DMS79 (cell line): ENCODE measurements at places on chromosomes 5 and 9.
A peak's percentile ranks its signal among the peaks of the same experiment; 100 is the strongest.

- DNase-seq = no peak
Observed at GRCh38 chr5:61289669-61290306, 42.3 kb upstream of the ZSWIM6 start.

DNA sequence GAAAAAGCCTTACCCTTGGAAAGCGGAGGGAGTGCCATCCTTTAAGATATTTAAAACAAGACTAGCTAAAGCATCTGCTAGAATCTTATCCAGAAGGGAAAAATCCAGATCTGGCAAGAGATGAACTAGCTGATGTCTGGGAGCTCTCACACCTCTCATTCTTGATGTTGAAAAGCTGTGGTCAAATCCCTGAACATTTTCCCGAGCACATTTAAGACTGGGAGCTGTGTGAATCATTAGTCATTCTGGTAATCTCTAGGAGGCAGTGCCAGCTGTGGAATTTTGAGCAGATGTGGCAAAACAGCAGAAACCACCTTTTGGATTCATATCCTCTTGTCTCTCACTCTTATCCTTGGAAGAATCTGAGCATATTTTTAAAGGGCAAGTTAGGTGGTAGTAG, 218.0 kb downstream of the MAN2A1 start:
- DNase-seq = no peak

GRCh38 chr5:154087260-154087659, 48.5 kb downstream of the MFAP3 start:
- no peak for DNase-seq

GRCh38 chr5:40655138-40655537, 24.6 kb upstream of the PTGER4 start:
- no peak for DNase-seq

- peak; percentile 17 for DNase-seq
Observed at GRCh38 chr5:43191740-43192557, at the start of gene NIM1K. Gene NIM1K (plus strand): TSS chr5:43192225. CDS start chr5:43245776, 53,551 bp downstream.

GRCh38 chr9:100074093-100074492, 24.7 kb downstream of the ERP44 start:
- DNase-seq = no peak

DNA sequence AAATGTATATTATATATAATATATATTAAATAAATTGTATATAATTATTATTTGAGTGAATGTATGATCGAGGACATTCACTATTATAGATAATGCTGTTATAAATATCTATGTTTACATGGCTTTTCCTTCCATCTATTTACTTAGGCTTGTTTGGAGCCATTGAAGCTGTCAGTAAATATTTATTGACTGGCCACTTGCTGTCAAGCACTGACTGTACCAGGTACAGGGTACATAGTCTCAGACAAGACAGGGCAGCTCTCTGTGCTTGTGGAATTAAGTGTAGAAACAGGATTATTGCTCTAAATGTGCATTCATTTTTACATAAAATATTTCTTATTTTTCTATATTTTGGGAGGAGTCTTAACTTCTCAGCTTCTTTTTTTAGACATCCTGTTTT, 16.4 kb downstream of the FAXDC2 start:
- no peak for DNase-seq

DNA sequence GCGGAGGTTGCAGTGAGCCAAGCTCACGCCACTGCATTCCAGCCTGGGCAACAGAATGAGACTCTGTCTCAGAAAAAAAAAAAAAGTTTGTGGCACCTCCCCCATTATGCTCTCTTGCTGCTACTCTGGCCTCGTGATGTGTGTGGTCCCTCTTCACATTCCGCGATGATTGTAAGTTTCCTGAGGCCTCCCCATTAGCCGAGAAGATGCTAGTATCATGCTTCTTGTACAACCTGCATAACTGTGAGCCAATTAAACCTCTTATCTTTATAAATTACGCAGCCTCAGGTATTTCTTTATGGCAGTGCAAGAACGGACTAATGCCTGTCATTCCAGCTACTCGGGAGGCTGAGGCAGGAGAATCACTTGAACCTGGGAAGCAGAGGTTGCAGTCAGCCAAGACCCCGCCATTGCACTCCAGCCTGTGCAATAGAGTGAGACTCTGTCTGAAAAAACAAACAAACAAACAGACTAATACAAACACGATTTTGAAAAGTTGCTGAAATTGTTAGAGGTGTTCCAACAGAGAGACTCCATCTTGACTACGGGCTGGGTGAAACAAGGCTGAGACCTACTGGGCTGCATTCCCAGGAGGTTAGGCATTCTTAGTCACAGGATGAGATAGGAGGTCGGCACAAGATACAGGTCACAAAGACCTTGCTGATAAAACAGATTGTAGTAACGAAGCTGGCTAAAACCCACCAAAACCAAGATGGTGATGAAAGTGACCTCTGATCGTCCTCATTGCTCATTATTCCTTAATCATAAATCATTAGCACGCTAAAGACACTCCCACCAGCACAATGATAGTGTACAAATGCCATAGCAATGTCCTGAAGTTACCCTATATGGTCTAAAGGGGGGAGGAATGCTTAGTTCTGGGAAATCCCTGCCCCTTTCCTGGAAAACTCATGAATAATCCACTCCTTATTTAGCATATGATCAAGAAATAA, 8.3 kb upstream of the AFF4 start:
- no peak for DNase-seq

DNA sequence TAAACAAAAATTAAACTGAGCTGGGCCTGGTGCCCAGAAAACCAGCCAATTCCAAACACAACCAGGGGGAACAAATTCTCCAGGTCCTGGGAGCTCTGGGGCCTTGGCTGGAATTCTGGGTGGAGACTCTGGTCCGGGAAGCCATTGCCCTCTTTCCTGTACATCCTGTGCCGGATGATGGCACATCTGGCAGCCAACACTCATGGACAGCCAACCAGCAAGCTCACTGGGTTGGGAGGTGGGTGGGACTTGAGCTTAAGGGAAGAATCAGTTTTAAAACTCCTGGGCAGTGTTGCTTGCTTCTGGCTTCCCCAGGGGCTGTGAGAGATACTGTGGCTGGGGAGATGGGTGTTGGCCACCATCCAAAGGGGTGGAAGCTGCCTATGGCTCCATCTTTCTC, 56.1 kb downstream of the PCDH1 start:
- no peak for DNase-seq

GRCh38 chr5:31362529-31362900, 169.0 kb downstream of the CDH6 start:
- no peak for DNase-seq

DNA sequence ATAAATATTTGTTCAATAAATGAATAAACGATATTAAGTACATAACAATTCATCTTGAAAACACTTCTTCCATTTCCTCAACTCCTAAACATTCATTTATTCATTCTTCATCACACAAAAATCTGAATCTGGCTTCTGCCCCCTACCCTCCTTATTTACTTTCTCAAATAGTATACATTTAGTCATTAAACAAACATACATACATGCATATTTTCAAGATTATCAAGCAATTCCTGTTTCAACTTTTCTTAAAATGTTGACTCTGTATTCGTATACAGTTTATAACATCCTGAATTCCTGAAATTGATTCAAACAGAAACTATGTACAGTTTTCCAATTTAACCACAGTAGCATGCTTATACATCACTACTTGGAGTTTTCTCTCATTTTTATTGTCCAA, 129.0 kb downstream of the MUSK start:
- DNase-seq = no peak

DNA sequence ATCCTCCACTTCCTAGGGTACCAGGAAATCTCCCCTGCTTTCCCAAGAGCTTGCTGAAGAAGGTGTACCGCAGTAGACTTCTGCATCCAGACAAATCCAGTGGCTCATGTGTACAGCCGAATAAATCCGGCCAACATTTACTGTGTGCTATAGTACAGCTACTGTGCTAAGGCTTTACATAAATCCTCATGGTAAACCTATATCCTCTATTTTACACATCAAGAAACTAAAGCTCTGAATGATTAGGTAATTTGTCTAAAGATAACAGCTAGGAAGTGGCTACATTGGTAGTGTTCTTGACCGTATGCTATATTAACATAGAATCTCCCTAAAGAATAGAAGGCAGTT, 511 bp upstream of the WDR41 start:
- DNase-seq = no peak

DNA sequence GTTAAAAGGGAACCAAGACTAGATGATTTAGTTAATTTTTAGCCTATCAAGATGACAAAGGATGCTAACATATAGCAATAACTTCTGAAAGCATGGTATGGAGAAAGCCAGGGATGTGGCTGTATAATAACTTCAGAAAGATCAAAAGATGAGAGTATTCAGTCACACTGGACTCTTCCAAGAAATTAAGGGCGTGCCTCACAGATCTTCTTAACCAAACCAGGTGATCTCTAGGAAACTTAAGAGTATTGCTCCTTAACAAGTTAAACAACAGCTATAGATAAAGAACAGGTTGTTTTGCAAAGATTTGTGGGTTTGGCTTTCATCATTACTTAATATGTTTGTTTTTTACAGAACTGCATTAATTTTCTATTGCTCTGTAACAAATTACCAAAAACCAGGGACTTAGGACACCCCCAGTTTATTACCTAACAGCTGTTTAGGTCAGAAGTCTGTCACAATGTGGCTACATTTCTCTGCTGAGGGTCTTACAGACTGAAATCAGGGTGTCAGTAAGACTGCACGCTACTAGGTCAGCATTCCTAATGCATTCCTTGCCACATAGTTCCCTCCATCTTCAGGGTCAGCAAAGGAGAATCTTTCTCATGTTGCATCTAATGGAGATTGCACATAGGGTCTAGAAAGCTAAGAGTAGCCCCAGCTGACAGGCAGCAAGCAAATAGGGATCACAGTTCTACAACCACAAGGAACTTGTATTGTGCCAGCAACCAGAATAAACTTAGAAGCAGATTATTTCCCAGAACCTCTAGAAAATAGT, 113.8 kb downstream of the WDR70 start:
- DNase-seq = no peak

DNA sequence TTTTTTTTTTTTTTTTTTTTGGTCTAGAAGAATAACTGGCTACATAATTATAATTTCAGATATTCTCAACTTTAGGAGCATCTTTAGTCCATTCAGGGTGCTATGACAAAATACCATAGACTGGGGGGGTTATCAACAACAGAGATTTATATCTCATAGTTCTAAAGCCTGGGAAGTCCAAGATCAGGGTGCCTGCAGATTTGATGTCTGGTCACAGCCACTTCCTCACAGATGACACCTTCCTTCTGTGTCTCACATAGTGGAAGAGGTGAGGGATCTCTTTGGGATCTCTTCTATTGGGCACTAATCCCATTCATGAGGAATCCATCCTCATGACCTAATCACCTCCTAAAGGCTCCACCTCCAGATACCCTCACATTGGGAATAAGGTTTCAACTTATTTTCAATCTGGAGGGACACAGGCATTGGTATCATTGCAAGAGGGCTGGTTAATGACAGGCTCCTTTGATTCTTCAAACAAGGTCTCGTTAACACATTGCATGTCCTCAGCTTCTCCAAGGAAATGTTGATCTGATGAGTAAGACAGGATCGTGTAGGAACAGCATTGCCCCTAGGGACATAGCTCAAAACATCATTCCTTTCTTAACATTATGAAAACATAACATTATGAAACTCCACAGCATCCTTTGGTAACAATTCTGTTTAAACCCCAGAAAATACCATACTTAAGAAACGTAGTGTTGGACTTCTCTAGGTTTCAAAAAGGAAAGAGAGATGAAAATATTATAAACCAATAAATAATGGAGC, 372.4 kb downstream of the SEMA5A start:
- DNase-seq = no peak

GRCh38 chr5:143188083-143188482, 215.4 kb downstream of the NR3C1 start:
- DNase-seq = no peak

DNA sequence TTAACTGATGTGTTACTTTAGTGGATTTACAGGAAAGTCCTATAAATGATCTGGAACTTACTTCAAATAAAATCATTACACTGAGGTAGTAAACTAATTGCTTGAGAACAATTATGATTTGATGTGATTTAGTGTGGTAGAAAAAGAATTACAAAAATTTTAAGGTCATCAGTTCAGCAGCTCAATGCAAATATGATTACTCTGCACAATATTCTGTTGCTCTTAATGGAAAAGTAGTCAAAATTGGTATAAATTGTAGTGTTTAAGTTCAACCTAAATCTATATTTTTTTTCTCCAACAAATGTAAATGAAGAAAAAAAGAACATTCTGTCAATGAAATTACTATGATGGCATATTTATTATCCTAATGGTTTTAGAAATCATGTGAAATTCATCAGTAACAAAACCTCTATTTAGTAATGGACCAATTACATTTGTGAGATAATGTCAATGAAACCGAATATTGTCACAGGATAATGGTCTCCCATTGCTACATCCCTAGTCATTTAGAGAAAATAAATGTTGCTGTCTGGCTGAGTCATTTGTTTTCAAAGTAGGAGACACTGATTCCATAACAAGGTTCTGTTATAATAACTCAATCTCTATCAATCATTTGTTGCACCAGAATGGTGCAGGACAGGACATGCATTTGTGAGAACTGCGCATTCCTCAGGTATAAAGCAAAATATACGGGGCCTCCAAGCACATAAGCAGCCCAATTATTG, 177.1 kb downstream of the NFIB start:
- DNase-seq = peak; percentile 47

GRCh38 chr9:130713286-130713960, 19.8 kb downstream of the EXOSC2 start:
- no peak for DNase-seq

DNA sequence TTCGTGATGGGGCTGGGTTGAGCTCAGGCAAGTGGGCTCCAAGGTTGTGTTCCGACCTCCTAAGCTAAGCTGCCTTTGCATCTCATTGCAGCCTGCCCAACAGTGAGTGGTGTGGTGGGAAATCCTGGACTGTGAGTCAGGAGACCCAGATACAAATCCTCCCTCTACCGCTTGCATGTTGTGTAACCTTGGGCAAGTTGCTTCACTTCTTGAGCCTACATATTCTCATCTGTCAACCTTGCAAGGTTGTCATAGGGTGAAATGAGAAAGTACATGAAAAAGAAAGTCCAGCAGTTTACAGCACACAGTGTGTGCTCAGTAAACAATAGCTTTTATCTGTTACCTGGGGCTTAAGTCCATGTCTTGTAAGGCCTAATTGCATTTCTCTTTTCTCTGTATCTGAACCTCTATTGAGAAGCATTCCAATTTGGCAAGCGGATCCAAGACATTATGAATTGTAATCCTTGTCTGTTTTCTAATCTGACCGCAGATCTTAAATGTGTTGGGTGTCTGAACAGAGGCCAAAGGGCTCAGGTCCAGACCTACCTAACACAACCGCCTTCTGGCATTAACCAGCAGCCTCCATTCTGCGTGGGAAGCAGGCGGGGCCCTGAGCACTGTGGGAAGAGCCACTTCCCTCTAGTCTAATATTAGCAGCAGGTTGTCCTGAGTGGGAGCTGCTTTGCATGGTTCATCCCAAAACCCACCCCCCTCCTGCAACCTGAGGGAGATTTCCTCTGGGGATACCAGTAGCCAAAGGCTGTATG, 1.8 kb upstream of the GALNT12 start:
- DNase-seq = no peak

DNA sequence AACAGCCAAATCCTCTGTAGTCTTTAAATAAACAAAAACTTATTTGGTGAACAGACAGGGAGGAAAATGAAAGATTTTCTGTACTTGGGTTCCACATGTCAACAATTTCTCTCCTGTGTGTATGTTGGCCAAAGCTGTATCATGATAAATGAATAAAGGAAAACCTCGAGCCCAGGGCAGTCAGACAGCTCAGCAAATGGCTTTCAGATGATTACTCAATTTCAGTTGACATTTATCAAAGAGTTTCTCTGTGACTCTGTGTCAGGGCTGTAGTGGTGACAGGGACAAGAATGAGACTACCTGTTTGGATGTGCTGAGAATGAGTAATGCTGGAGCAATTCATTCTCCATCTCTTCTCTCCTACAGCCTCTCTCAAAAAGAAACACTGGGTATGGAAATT, 45.7 kb upstream of the PTGS1 start:
- DNase-seq = no peak
